Jurkat, Clone E6-1 (cell line): ENCODE measurements at places on chromosomes 1 and 21.

GRCh38 chr1:3560251-3560871, 50.9 kb downstream of the MEGF6 start:
- DNase-seq = no peak

GRCh38 chr1:113835686-113836290, 23.5 kb upstream of the RSBN1 start:
- DNase-seq = peak; percentile 57

- no peak for DNase-seq
Observed at GRCh38 chr1:92956254-92957029, 4.8 kb downstream of the DIPK1A start.

DNA sequence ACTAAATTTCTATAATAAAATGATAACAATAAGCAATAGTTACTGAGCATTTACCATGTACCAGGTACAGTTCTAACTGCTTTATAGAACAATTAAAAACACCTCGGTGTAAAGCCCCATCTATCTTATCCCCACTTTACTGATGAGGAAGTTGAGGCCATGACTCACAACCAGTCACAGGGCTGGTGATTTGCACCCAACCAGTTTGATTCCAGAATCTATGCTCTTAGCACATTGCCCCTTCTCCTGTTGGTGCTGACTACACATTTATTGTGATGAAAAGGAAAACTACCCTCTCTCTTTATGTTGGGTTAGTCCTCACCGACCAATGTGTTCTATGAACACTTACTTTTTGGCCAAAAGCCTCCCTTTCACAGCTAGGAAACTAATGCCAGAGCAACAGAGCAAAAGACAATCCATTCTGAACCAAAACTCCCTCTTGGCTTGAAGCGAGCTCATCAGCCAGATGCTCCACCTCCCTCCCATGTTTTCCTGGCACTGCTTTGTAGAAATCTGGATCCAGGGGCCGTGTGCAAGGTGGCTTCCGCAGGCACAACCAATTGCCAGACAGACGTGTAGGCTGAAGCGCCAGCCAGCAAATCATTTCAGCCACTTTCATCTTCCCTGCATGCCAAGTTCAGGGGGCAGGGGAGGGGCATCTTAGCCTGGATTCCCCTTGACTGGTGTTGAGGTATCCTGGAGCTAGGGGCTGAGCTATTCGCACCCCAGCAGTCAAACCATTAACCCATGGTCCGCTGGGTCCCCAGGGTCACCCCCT, 32.0 kb upstream of the SLC30A1 start:
- DNase-seq = no peak
